ENCODE measurements at places on chromosomes 7 and 10. TPM values are rescaled to one million over a fixed set of nuclear protein-coding genes. Genes with fewer than 3 reads are reported as not detected.

- DNase-seq, result no peak
Measured at GRCh38 chr10:31612082-31612481, 293.1 kb downstream of the ZEB1 start.

GRCh38 chr7:36925691-36926090, 201.4 kb upstream of the AOAH start:
- no peak for DNase-seq

Gene RADIL
- total RNA-seq, result 2.4 TPM

Gene SFTPA2
- 7.9 TPM for total RNA-seq

Data from mucosa of gallbladder (tissue), 1 donor.